Stimulated activated CD4-positive, alpha-beta T cell treated with anti-CD3 and anti-CD28 coated beads, Interleukin-15, amount 100 ng/mL, for 24 hours (primary cell): ENCODE measurements at places on chromosomes 7 and 10.

DNA sequence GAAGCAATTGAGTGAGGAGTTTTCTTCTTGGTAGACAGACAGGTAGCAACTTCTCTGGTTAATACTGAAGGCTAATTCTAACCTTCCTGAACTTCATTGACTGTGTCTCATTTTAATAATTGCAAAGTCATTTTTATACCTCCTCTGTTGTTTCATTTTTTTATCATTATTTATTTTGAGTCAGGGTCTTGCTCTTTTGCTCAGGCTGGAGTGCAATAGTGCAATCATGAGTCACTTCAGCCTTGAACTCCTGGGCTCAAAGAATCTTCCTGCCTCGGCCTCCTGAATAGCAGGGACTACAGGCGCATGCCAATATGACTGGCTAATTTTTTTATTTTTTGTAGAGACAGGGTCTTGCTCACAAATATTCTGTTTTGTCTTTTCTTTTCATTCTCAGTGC lies 45.4 kb downstream of the APBB1IP start:
- no peak for DNase-seq

DNA sequence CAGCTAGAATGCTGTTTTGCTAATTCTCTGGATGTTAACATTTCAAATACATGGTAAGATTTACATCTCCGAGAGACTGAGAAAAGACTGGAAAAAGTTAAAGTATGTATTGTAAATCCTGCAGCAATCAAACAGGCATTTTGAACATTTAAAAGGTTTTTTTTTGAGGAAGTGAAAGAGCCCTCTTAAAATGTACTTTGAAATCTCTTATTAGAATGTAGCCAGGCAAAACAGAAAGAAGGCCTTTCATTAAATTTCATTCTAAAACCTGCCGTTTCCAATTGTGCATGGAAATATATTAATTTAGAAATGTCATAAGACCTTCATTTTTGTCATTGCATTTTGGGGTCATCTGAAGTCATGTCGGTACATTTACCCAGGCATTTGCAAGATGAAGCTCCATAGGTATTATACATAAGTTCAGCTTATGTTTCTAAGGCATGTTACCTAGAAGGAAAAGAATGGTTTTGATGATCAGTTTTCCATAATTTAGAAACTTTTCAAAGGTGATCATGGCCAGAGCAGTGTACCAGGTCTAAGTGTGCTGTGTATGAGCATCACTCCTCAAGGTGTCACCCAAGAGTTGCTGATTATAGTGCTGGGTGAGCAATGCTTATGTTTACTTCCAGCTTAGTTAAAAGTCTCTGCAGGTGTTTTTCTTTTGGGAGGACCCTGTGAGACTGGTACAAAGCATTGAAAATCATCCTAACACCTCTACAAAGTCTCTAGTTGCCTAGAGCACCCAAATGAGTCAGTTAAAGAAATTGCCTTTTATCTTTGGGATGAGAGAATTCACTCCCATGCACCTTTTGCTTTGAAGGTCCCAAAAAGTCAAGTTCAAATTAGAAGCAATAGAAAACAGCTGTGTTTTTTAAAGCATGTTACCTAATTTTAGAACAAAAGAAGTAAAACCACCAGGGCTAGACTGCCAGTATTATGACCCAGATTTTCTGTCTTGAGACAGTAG lies 7.1 kb downstream of the ZNF736 start:
- DNase-seq: no peak

GRCh38 chr7:28338041-28338440 lies 74.3 kb upstream of the CREB5 start:
- DNase-seq: no peak

DNA sequence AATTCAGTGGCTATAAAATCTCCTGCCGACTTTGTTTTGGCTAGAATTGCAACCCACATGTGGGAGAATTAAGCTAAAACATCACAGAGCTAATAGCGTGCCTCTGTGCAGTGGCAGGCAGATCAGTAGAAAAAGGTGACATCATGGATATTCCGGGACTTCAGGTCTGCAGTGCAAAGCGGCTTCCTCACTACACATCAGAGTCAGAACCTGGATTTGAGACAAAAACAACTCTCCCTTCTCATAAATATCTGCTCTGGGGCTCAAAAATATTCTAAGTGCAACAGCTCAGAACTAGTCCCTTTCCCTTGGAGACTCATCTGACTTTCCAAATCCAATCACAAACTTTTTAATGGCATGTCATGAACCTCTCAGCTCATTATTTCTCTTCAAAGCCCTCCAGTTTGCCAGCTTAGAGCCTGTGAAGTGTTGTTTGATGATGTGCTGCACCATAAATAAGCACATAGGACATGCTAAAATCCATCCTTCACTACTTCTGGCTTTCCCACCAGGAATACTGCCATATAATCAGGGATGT lies 337.1 kb downstream of the RNLS start:
- no peak for DNase-seq

GRCh38 chr7:153383781-153384180 lies 624.2 kb downstream of the ACTR3B start:
- no peak for DNase-seq

- DNase-seq: no peak
Measured at GRCh38 chr10:106716381-106716780, 448.1 kb downstream of the SORCS1 start.

- no peak for DNase-seq
Measured at GRCh38 chr7:17307969-17308648, 9.7 kb downstream of the AHR start.

- DNase-seq: no peak
Measured at GRCh38 chr10:8539056-8539455, 484.6 kb downstream of the GATA3 start.

- no peak for DNase-seq
Measured at GRCh38 chr7:121351682-121352081, 22.9 kb downstream of the WNT16 start.

GRCh38 chr7:17661982-17662585 lies 278.2 kb downstream of the SNX13 start:
- DNase-seq: no peak

DNA sequence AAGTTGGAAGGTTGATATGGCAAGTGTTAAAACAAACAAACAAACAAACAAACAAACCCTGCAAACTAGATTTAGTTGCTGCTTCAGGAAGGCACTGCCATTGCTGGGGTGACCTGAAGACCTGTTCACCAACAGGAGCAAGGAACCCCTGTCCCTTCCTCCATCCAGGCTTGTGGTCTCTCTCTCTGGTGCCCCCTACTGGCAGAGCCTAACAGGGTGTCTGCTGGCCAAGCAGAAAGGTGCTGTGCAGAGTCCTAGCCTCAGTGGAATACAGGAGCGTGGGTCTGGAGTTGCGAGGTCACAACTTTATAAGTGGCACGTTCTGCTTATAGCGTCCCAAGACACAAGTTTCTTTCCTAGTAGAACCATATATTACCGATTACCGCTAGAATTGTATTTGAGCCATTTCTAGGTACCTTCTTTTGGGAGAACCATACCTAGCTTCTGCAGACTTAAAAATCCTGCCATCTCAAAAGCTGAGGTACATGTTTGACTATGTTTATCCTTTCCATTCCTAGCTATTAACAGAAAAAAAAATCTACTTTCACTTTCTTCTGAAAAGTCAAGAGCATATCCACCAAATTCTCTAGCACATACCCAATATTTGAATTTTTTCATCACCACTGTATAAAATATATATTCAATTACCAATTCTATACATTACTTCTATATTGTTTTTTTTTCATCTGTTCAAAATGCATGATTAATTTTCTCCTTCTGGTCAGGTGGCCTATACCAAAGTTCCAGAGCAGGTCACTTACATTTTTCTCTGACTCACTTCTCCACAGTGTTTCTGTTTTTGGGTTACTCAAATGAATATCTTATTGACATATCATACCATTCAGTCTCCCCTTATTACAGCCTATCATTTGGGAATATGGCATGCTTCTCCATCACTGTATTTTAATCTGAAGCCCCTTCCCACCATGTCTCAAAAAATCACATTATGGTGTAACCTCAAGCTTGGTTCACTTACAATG lies 29.1 kb upstream of the CALD1 start:
- DNase-seq: peak; percentile 78

- no peak for DNase-seq
Measured at GRCh38 chr7:137930581-137930980, 71.3 kb downstream of the CREB3L2 start.

DNA sequence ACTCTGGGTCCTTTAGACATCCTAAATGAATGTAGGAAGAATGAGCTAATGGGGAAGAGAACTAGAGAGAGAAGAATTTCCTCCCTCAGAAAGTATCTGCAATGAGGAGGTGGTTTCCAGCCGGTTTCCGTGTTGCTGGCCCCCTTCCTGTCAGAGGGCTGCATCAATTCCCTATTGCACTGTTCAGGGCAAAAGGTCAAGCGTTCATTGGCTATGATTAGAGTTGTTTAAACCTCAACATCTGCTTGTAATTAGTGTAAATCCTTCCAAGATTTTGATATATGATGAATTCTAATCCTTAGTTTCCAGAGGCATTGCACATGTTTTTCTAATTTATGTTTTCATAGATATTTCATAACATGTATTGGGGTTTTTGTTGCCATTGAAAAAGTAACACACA lies 107.3 kb upstream of the SGCE start:
- no peak for DNase-seq

DNA sequence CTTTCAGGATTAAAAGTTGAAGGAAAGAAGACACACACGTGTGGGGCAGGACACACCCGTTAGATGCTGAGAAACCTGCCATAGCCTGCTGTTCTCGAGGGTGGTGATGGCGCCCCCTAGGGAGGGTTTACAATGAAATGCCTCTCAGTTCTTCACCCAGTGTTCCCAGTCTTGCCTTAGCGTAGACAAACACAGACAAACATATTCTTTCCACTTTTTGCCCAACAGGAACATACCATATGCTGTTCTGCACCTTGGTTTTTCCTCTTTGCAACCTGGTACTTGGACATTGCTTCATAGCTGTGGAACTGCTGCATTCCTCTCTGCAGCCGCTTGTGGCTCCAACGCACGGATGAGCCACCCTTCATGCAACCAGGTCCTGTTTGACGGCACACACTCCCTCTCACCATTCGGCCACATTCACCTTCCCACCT lies 23.3 kb upstream of the HSPA12A start:
- DNase-seq: peak; percentile 55

DNA sequence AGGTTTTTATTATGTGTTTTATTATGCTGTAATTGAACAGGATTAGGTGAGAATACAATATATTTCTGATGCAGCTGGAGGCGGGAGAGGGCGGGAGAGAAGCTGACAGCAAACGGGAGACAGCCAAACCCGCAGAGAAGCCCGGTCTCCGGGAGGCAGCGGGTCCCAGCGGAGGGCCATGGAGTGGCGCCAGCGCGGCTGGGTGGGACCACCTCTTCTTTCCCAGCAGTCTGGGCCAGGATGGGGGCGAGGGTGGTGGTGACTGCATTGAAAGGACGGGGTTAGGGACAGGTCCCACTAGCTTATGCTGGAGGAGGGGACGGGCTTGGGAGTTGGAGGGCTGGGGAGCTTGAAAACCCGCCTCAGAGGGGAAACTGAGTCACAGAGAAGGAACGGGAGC lies 14.5 kb upstream of the KAZALD1 start:
- no peak for DNase-seq

GRCh38 chr7:38000272-38000671 lies 79.8 kb downstream of the EPDR1 start:
- DNase-seq: no peak

GRCh38 chr10:11425676-11426075 lies 185.8 kb downstream of the USP6NL start:
- DNase-seq: no peak

DNA sequence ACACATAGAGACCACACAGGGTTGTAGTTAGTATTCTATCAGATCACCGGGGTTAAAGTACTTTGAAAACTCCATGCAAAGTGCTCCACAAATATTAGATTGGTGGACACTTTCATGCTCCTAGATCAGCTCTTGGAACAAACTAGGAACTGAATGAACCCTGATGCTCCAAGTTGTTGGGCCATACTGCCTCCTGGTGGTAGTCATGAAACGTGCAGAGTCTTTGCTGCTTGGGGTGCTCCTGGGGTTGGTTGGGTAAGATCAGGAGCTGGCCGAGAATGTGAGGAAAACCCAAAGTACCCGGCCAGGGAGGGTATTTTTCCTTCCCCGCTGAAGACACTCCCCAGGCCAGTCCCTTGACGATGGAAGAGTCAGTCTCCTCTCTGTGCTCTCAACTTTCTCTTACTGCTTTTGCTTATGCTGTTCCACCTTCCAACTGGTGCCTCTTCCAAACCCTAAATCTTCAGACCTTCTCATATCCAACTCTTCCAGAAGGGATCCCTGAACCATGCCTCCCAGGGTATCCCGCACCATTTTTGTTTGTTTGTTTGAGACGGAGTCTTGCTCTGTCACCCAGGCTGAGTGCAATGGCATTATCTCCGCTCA lies 918 bp upstream of the RPEL1 start:
- peak; percentile 71 for DNase-seq

- no peak for DNase-seq
Measured at GRCh38 chr7:63918986-63919385, 79.7 kb upstream of the ZNF722 start.

GRCh38 chr10:118594392-118595063 lies 920 bp downstream of the PRLHR start:
- peak; percentile 49 for DNase-seq

DNA sequence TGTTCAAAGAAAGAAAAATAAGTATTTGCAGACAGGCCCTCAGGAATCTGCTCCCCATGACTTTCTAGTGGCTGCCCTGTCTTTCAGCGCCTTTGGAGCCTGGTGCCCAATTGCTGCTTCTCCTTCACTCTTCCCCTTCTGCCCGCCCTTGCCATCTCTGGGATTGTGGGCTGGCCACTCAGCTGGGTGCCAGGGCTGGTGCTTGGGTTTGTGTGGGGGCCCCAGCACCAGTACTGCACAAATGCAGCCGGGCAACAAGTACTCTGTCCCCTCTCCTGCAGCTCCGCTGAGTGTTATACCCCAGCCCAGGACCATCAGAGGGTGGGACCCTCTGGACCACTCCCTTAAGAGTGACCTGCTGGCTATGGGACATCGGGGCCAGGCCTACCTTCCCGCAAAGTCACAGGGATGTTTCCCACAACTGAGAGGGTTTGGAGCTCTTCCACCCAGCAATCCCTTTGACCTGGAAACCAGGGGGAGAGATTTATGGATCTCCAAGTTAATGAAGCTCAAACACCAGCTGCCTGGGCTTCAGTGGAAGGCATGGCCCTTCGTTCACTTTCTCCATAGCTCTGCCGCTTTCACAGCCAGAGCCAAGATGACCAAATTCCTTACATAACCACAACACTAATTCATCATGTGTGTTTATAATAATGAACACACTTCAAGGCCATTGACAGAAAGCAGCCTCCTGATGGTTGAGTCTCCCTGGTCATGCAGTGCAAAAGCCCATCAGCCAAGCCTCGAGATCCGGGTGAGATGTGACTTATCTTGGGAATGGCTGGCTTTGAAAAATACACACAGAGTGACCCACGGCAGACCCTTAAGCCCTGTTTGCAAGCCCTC lies 313.9 kb upstream of the ZNF32 start:
- DNase-seq: no peak

- DNase-seq: no peak
Measured at GRCh38 chr7:90858546-90858945, 262.4 kb downstream of the CDK14 start.

- DNase-seq: no peak
Measured at GRCh38 chr7:128378637-128379036, 17.1 kb upstream of the PRRT4 start.

DNA sequence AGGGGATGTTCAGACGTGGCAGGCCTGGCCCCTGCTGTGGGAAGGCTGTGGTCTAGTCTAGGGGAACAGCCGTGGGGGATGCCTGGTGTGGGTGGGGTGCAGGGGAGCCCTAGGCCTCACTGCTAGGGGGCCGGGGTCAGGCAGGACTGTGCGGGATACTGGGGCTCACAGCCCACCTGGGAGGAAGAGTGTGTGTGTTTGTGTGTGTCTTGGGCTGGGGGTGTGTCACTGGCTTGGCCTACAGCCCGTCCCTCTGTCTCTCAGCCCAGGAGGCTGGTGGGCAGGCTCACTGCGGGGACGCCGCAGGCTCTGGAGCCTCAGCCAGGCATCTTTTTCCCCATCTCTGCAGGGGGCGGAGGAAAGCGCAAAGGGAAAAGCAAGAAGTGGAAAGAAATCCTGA lies 118.8 kb downstream of the GRK5 start:
- no peak for DNase-seq
